Spinal cord (tissue), 10 donors: ENCODE measurements at places on chromosomes 1 and 21.
A peak's percentile ranks its signal among the peaks of the same experiment; 100 is the strongest.

DNA sequence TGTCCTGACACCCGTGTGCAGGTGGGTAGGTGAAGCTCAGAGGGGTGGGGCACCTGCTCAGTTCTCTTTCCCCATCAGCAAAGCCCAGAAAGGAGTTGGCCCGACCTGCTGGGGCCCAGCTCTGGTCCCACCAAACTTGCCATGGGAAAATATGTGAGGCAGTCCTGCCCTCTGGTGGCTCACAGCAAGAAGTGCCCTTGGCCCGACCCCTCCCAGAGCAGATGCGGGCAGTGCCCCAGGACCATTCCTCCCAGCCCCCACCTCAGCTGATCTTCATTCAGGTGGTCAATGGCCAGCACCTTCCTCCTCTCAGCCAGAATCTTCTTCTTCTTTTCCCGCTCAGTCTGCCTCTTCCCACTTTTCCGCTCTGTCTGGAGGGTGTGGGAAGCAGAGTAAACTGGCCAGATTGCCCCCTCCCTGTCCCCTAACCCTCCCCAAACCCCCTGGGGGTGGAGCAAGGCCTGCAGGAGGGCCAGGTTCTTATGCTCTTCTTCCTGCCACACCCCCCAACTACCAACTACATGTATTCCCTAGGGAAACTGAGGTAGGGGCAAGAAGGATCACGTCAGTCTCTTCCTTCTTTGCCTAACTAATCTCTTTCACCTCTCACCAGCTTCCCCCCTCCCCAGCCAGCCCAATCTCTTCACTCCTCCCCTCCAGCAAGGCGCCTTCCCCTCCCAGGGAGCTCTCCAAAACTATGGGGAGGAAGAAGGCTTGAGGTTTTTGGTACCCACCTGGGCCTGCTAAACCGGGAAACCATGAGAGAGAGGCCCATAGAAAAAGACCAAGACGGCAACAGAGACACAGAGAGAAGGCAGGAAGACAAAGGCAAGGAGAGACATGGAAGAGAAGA is 15.6 kb downstream of the TNNT2 start:
- DNase-seq, result no peak

DNA sequence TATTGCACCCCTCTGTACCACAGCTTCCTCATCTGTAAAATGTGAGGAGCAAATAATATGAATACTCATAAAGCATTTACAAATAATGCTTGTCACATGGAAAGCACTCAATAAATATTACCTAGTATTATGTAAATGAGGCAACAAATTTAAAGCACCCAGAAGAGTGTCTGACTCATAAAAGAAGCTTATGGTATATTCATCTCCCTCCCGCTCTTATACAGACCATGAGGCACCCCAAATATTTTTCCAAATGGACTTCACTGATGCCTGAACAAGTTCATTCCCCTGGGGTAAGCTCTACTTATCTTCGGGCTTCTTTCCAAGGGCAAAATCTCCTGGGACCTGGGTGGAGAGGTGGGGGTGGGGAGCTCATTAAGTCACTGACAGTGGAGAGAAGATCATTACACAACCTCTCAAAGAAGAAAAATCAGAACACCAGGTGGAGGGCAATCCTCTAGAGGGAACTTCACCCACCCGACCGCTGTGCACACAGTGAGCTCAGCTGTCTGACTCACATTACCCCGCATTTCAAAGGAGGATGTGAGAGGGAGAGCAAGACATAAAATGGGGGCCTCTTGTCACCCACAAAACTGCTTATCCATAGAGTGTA is 166.2 kb downstream of the ASTN1 start:
- DNase-seq, result no peak

DNA sequence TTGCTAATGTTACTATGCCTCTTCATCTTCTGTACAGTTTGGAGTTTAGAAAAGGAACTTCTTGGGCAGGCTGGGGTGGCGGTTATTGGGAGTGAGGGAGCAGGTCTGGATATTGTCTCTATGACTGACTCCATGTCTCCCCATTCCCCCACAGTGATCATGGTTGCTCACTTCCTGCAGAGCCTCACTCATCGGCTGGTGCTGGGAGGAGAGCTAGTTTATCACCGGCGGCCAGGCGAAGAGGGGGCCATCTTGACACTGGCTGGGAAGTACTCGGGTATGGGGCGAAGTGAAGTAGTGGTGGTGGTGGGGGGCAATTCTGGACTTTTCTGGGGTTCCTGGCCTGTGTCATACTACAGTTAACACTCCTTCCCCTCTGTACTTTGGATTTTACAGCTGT is 2.2 kb downstream of the TOMM40L start:
- no peak for DNase-seq

DNA sequence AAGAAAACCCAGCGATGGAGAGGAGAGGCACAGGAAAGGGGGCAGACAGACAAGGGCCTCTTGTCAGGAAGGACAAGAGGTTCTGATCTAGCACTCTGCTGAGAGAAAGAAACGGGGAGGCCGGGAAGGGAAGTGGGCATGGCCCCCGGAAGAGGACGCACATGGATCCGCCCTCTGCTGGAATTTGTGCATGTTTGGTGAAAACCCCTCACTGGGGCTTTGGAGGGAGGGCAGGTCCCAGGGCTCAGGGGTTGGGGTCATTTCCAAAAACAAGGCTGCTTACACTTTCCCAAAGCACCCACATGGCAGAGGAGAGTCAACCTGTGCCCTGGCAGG is 32.4 kb upstream of the ECE1 start:
- no peak for DNase-seq

DNA sequence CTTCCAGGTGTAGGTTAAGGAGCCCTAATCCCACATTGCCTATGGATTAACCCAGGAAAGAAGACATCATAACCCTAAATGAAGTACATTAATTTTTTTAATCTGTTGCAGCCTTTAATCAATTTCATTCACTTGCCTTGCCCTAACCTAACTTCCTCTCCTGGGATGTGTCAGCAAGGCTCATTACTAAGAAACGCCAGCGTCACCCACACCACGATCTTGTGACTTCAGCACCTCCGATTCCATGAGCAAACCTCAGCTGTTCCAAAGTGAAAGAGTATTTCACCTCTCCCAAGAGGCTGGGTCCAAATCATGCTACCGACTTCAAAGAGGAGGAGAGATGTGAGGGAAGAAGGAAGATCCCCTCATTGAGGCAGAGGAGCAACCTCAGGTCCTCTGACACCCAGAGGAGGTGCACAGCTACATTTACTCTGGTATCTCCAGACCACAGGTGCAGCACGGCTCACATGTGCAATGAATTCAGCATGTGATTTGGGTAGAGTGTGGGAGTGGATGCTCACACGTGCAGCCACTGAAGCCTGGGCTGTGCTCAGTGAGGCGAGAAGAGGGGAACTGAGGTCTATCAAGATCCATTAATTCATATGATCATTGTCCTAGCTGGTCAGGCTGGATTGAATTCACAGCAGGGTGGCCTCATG is 134.1 kb downstream of the SLC30A10 start:
- DNase-seq, result no peak

GRCh38 chr21:39263372-39263771 is 50.1 kb downstream of the BRWD1 start:
- no peak for DNase-seq

- no peak for DNase-seq
Observed at GRCh38 chr1:76705560-76705959, 161.7 kb upstream of the ST6GALNAC5 start.

GRCh38 chr1:160009081-160009480 is 22.7 kb downstream of the PIGM start:
- no peak for DNase-seq

GRCh38 chr1:111351700-111352099 is 61.0 kb downstream of the CHIA start:
- DNase-seq, result no peak

GRCh38 chr1:150288822-150289221 is 4.8 kb upstream of the MRPS21 start:
- no peak for DNase-seq

DNA sequence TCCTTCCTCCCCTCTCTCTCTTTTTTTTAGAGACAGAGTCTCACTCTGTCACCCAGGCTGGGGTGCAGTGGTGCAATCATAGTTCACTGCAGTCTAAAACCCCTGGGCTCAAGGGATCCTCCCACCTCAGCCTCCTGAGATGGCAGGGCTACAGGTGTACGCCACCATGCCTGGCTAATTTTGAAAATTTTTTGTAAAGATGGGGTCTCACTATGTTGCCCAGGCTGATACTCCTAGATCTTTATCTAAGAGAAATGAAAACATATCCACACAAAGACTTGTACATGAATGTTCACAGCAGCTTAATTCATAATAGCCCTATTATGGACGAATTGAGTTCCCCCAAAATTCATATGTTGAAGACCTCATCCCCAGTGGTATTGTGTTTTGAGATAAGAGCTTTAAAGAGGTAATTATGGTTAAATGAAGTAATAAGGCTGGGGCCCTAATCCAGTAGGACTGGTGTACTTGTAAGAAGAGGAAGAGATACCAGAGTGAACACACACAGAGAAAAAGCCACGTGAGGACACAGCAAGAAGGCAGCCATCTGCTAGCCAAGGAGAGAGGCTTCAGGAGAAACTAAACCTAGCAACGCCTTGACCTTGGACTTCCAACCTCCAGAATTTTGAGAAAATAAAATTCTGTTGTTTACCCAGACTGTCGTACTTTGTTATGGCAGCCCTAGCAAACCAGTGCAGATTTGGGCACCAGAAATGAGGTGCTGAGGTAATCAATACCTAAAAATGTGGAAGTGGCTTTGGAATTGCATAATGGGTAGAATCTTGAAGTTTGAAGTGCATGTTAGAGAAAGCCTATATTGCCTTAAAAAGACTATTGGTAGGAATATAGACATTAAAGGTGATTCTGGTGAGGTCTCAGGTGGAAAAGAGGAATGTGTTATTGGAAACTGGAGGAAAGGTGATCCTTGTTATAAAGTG is 13.2 kb downstream of the IFNLR1 start:
- no peak for DNase-seq

GRCh38 chr1:203506858-203507626 is 13.1 kb downstream of the OPTC start:
- DNase-seq, result peak; percentile 80

DNA sequence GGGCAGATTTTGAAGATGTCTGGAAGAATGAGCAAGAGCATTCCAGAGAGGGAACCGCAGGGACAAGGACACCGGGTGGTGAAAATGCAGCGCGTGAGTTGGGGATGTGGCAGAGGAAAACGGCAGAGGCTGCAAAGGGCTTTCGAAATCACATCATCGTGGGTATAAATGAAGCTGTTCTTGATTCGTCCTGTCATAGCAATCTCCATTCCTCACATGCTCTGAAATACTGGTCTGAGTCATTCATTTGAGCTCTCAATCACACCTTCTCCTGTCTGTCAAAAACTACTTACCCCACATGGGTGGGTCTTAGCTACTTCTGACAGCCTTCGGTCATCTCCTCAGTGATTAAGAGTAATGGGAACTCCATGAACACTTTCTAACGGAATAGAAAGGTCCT is 81.5 kb downstream of the ERG start:
- DNase-seq, result no peak

DNA sequence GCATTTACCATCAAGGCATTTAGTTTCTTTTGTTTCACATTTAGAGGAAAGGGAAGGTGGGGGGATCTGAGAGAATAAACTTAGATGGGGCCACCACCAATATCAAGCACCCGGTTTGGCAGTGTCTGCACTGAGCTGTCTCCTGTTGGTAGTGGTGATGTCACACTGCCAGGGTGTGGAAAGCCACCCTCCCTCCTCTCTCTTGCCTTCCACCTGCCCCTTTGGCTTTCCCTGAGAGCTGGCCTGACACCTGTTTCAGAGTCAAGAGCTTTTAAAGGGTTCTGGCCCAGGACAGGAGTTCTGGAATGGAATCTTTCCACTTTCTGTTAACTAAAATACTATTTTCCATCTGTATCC is 13.4 kb downstream of the ATF3 start:
- DNase-seq, result no peak

GRCh38 chr1:150566589-150567340 is 12.6 kb downstream of the MCL1 start:
- no peak for DNase-seq

DNA sequence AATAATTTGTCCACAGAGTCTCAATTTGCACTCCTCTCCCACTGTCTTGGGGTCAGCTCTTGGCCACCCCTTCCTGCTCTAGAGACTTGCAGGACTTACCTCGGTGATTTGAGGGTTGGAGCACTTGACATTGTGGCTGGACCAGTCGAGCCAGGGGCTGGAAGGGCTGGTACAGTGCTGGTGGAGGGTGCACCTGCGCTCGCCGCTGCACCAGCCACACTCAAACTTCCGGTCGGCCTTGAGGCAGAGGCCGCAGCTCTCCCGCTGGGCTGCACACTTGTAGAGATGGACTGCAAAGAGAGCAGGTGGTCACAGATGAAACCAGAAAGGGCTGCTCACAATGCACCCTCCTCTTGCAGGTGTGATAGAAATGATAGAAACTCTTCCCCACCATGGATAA is 165.0 kb downstream of the PLXNA2 start:
- no peak for DNase-seq

DNA sequence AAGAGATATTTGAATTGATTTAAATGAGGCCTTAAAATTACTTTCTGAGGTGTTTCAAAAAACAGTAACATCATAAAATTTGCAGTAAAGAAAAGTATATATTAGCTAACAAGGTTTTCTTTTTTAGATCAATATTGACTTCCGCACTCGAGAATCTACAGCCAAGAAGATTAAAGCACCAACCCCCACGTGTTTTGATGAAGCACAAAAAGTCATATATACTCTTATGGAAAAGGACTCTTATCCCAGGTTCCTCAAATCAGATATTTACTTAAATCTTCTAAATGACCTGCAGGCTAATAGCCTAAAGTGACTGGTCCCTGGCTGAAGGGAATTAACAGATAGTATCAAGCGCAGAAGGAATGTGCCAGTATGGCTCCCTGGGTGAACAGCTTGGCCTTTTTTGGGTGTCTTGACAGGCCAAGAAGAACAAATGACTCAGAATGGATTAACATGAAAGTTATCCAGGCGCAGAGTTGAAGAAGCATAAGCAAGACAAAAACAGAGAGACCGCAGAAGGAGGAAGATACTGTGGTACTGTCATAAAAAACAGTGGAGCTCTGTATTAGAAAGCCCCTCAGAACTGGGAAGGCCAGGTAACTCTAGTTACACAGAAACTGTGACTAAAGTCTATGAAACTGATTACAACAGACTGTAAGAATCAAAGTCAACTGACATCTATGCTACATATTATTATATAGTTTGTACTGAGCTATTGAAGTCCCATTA is 3.6 kb downstream of the RGS1 start:
- DNase-seq, result no peak

DNA sequence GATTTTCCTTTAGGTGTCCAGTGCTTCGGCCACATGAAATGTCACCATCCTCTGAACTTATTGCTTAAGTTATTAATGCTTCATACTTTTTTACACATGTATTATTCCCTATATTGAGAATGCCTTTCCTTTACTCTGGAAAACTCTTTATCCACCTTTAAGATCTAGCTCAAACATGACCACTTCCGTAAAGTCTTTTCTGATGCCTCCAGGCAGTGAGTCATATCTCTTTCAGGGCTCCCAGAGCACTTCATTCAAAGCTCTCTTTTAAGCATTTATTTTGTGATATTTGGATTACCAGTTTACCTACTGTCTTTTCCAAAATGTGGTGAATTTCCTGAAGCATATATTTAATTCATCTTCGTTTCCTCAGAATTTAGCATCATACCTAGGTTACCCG is 178.9 kb downstream of the HS2ST1 start:
- DNase-seq, result no peak

- DNase-seq, result peak; percentile 31
Observed at GRCh38 chr1:222087221-222087920, 345.5 kb upstream of the DUSP10 start.
